ENCODE measurements at places on chromosomes 12 and 14.

DNA sequence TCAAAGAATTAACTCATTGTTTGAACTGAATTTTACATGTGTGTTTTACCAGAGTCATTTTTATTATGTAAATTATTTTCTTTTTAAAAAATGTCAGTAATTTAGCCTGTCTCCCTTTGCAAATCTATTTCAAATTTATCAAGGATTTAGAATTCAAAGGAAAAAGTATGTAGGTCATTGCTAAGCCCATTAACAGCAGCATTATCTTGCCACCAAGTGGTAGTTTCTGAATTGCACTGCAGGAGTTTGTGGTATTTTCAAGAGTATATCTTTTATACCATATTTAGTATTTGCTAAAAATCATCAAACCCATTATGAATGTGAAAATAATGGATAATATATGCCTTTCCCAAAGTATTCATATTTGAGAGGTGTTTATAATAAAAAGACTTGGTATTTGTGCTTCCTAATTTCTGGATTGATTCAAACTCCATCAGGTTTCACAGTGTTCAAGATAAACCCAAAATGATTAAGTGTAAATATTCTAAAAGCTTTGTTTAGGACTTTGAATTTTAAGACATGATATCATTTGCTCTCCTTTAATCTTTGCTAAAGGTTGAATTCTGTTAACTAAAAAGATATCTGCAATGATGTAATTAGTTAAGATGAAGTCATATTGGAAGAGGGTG lies 711.4 kb downstream of the FSCB start:
- no peak for DNase-seq

DNA sequence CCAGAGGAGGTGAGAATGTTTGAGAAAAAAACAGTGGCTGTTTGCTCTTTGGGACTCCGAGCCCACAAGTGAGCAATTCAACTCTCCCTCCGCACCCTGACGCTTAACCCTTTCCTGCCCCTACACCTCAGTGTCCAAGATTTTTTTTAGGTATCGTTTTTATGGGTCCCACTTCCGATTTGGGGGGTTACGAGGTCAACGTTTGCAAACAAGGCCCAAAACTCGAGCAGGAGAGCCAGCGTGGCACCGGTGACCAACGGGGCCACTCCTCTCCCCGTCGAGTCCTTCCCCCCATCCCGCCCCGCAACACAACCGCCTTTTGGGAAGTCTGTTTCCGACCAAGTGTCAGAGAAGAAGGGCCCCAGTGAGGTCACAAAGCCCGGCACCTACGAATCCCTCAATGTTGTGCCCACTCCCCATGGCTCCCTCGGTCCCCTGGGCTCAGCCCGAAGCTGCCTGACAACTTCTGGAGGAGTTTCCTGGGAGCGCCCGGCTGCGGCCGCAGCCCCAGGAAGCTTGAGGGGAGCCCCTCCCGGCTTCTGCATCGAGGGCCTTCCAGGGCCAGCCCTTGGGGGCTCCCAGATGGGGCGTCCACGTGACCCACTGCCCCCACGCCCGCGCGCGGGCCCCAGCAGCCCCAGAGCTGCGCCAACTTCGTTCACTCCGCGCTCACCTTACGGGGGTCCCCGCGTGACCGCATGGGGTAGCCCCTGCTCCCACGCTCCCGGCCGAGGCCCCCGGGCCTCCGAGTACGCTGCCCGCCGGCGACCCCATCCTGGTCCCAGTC lies 1.2 kb downstream of the CDK2AP1 start:
- peak; percentile 70 for DNase-seq

- DNase-seq = peak; percentile 87
Measured at GRCh38 chr12:121579981-121580868, 598 bp downstream of the KDM2B start.

DNA sequence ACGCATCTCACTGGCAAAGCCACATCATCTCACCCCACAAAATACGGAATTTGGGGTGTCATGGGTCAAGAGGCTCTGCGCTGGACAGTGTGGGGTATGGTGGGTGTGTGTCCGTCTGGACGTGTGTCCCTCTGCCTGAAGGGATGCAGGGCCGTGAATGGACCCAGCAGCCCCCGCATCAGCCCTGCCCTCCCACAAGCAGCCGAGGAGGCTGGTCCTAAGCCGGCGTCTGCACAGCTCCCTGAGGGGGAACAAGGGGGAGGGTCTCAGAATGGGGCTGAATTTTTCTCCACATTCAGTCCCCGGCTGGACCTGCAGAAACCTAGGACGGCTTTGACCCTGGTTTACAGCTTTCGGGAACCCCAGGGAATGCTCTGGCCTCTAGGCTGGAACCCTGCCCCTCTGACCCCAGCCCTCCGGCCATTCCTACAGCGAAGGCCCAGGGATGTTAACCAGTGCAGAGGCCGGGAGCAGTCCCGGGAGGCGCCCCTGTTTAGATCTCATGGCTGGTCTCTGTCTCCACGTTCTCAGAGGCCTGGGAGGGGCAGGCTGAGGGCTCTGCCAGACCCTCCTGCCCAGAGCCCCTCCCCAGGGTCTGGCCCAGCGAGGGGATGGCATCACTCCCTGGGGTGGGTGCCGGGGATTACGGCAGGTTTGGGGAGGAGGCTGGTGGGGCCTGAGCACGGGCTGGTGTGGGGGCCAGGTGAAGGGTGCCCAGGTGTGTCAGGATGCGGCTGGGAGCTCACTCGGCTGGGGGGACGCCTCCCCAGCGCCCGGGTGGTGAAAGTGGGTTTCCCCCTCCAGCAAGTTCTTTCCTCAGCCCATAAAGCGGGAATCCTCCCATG lies 156.5 kb upstream of the C14orf180 start:
- peak; percentile 39 for DNase-seq

- no peak for DNase-seq
Measured at GRCh38 chr12:49891476-49891875, 12.2 kb downstream of the FAIM2 start.

GRCh38 chr14:87491816-87492215 lies 501.2 kb downstream of the GALC start:
- no peak for DNase-seq

- no peak for DNase-seq
Measured at GRCh38 chr14:72576258-72576657, 317.6 kb downstream of the DPF3 start.

DNA sequence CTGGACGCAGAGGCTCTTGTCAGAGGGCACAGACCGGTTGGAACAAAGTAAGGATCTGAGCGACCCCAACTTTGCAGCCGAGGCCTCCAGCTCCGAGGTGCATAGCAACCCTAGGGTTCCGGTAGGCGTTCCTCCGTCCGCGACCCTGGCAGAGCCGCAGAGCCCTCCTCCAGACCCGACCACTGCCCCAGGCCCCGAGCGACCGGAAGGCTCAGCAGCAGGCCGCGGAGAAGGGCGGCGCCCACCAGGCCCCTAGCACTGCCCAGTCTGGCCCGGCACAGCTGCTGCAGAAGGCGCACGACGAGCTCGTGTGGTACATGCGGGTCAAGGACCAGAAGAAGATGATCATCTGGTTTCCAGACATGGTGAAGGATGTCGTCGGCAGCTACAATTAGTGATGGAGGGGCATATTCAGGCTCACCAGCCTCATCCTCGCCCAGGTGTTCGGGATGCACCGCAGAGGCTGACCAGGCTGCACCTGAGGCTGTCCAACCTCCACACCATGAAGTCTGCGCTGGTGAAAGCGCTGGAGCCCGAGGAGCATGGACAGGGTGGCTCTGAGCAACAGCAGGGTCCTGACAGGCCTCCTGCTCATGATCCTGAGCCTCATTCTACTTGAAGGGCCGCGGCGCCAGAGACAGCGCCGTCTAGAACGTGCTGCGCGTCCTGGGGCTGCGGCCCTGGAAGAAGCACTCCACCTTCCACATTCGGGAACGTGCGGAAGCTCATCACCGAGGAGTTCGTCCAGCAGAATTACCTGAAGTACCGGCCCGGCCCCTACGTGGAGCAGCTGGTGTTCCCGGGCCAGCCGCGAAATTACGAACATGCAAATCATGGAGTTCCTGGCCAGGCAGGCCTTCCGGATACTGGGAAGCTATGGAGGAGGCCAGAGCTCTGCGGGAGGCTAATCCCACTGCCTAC lies 24.5 kb downstream of the CAPS2 start:
- no peak for DNase-seq

- DNase-seq = no peak
Measured at GRCh38 chr12:66297923-66298322, 4.4 kb upstream of the HELB start.

DNA sequence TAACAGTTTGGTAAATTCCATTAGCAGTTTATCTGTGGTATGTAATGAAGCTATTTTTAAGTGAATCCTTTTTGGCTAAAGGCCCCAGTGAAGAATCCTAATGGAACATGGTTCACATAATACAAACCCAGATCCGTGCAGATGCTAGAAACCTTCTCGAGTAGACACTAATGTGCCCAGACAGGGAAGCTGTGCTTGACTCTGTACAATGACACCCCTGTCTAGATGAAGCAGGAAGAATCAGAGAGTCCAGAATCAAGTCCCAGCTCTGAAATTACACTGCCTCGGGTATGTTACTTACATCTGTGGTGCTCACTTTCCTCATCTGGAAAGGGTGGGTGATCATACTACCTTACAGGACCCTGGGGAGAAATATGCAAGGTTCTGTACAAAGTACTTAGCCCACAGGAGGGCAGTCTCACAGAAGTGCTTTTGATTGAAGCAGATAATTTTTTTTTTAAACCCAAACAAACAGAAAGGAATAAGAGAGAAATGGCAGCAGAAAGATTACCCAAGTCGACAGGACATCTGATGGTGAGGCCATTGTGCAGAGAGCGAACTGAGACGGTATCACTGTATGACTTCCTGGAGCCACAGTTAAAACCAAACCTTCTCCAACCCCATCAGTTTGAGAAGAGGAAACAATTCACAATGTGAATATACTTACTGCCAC lies 8.5 kb downstream of the CRACR2A start:
- no peak for DNase-seq

GRCh38 chr14:89004166-89004565 lies 179.7 kb downstream of the TTC8 start:
- no peak for DNase-seq

GRCh38 chr14:50067723-50068495 lies 48.5 kb downstream of the VCPKMT start:
- DNase-seq = no peak

DNA sequence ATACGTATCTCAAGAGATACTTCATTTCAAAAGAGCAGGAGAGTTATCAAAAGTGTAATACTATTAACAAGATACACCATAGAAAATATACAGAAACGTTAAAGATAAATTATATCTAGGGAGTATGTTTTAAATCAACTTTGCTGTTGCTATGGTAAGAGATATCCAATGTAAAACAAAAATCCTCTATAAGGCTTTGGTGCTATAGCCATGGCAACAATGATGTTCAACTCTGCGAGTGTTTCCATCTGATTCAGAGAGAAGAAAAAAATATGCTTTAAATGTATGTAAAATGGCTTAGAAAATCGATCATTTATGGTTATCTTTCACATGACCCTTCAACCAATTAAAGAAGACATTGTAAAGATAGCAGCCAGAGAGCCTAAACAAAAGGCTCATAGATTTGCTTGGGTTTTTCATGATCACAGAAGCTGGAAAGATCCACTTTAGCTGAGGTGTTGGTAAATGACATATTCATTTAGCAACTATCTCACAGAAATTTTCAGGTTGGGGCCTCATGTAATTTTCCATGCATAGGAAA lies 387.0 kb upstream of the GARIN6 start:
- no peak for DNase-seq

DNA sequence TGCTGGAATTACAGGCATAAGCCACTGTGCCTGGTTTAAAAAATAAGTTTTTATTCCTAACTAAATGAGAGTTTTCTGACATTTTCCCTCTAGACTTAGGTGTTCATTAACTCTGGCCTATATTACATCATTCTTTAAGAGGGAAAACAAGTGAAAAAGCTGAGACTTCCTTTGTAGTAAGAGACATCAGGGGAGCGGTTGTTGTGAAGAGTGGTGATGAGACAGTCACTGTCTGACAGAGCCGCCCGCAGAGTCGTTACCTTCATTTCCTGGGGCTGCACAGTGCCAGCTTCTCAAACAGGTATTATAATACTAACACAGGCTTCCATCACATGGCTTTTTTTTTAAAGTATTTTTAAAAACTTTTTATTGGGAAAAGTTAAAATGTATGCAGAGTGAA lies 19.7 kb upstream of the TDRD9 start:
- no peak for DNase-seq

DNA sequence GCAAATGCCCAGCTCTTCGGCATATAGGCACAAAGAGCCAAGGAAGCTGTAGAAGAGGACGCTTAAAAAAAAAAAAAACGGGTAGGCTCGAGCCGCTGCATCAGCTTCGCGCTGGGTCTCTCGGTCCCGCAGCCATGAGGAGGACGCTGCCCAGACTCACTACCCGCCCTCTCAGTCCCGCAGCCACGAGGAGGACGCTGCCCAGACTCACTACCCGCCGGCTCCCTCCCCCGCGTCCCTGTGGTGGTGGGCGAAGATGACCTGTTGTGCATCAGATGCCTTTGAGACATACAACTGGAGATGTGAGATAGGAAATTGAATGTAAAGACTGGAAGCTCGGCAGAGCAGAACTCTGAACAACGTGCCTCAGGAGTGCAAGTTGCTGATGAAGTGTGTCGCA lies 11.4 kb upstream of the SPSB2 start:
- no peak for DNase-seq

- DNase-seq = no peak
Measured at GRCh38 chr12:123760267-123760938, 1.7 kb upstream of the DNAH10 start.

DNA sequence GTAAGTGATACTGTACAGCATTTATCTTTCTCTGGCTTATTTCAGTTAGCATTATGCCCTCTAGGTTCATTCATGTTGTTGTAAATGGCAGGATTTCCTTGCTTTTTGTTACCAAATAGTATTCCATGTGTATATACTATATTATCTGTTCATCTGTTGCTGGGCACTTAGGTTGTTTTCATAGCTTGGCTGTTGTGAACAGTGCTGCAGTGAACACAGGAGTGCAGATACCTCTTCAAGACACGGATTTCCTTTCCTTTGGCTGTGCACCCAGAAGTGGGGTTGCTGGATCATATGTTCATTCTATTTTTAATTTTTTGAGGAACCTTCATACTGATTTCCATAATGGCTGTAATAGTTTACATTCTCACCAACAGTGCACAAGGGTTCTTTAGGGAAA lies 21.5 kb downstream of the EP400 start:
- no peak for DNase-seq

GRCh38 chr12:113184098-113184899 lies 979 bp downstream of the DDX54 start:
- DNase-seq = peak; percentile 76

DNA sequence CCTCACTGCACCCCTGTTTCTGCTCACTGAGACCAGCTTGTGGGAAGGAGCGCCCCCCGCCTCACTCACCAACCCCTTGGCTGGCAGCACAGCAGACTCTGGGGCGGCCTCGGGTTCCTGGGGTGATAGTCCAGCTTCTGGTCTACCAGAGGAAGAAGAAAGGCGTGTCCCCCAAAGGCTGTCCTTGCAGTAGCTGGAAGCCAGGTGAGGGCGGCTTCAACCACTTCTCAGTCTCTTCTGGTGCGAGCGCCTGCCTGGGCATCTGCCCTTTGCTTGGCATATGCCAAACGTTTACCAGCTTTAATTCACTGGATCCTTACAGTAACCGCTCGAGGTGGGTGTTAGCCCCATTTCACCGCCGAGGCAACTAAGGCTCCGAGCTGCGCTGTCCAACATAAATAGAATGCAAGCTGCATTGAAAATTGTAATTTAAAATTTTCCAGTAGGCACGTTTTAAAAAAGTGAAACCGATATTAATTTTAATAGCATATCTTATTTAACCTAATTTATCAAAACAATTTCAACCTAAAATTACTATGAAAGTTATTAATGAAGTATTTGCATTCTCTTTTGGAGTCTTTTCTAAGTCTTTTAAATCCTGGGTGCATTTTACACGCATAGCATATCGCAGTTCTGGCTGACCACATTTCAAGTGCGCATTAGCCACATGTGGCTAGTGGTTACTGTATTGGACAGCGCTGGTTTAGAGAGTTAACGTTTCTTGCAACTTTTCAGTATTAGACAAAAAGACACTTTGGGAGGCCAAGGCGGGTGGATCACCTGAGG lies 872 bp downstream of the FAM177A1 start:
- no peak for DNase-seq

Data from sciatic nerve (tissue), 2 donors.